ENCODE measurements at places on chromosomes 5 and 9. TPM values are rescaled to one million over a fixed set of nuclear protein-coding genes. Genes with fewer than 3 reads are reported as not detected.
A peak's percentile ranks its signal among the peaks of the same experiment; 100 is the strongest.

ABLIM3 gene
- 10.6 TPM for total RNA-seq

TEX48 gene
- not detected for total RNA-seq

TNC gene
- 159 TPM for total RNA-seq

DNA sequence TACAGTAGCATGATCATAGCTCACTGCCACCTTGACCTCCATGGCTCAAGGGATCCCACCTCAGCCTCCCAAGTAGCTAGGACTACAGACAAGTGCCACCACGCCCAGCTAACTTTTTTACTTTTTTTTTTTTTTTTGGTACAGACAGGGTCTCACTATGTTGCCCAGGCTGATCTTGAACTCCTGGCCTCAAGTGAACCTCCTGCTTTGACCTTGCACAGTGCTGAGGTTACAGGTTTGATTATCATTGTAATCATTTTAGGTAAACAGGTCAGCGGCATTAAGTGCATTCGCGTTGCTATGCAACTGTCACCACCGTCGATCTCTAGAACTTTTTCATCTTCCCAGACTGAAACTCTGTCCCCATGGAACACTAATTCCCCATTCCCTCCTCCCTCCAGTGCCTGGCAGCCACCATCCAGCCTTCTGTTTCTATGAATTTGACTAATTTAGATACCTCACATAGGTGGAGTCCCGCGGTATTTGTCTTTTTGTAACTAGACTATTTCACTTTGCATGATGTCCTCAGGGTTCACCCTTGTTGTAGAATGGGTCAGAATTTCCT, 5.8 kb upstream of the CARD19 start:
- no peak for DNase-seq

DNA sequence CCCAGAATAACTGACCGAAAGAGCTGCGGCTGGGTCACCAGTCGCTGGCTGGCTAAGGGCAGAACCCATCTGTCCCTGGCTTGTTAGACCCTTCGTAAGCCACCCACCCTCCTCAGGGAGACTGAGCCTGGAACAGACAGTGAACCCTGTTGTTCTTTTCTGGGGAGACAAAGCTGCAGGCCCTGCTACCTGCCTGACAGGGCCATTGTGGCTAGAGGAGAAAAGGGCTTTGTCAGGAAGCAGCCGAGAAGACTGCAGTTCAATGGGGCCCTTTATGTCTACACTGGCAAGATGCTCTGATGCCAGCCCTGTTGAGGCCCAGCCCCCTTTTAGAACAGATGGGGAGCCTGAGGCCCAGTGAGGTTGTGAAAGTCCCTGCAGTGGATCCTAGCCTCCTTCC, 3.7 kb upstream of the NIPAL4 start:
- DNase-seq = no peak

GRCh38 chr9:108257382-108257781, 598.4 kb downstream of the ACTL7B start:
- no peak for DNase-seq

- DNase-seq = no peak
Measured at GRCh38 chr9:131841765-131842318, 102.0 kb upstream of the RAPGEF1 start.

DNA sequence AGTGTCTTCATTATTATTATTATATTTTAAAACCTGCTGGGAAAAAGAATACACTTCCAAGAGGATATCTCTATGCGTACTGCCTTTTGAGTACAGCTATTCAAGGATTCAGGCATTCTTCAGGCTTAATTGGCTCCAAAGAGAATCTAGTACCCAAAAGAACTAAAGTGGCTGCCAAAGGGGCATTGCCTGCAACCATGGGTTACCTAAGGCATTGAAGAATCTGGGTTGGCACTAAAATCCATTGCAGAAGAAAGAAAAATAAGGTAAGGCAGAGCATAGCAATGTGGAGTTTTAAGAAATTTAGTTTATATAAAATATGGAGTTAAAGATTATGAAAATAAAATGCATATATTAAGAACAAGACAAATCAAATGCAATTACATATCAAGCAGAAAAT, 223.5 kb downstream of the TMEM161B start:
- DNase-seq = no peak

GRCh38 chr5:34684281-34684979, 28.3 kb downstream of the RAI14 start:
- peak; percentile 76 for DNase-seq

GRCh38 chr5:1112596-1113331, 901 bp upstream of the SLC12A7 start:
- peak; percentile 37 for DNase-seq

- DNase-seq = peak; percentile 75
Measured at GRCh38 chr5:88778736-88779135, 104.2 kb downstream of the MEF2C start.

DNA sequence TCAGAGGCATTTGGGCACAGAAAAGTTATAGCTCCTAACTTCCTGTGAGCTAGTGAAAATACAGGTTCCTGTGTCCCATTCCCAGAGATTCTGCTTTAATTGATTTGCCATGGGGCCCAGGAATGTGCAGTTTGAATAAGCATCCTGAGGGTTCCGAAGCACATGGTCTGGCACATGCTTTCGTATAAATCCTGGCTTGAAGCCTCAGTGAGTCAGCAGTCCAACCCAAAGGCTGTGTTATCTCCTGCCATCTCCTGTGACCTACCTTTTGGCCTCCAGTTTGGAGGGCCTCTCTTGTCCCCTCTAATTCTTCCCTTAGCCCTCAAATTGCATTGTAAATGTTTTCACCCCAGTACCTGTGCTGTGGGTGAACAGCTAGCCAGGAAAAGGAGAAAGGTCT, 183.8 kb downstream of the NR3C1 start:
- peak; percentile 44 for DNase-seq

GRCh38 chr5:139745800-139746690, 49.6 kb upstream of the PSD2 start:
- DNase-seq = peak; percentile 96
